Stimulated activated CD4-positive, alpha-beta T cell treated with anti-CD3 and anti-CD28 coated beads, Interleukin-1b, Interleukin-23, amount 100 ng/mL, for 24 hours (primary cell): ENCODE measurements at places on chromosomes 4 and X.
A peak's percentile ranks its signal among the peaks of the same experiment; 100 is the strongest.

- DNase-seq = no peak
Measured at GRCh38 chr4:8473198-8473919, 32.8 kb downstream of the TRMT44 start.

DNA sequence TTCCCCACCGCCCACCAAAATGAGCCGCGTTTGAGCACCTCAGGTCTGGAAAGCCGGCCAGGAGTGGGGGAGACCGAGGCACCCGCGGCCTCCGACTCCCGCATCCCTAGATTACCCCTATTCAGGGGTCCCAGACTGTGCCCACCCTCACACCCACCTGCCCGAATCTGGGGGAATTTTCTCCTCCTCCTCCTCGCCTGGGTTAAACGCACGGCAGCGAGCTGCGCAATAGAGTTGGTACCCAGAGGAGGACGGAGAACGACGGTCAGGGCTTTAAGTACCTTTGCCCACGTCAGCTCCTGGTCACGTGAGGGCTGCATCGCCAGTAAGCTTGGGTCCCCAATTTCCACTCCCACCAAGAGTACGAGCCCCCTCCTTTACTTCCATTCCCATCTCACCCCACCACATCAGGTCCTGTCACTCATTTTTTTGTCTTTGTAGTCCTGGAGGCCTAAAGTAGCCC, at the start of gene ARMCX2:
ARMCX2 (minus strand) TSS at position 250 of the 463 bp plus-strand sequence. CDS start 2,262 bp downstream, outside the sequence.
- no peak for DNase-seq

- no peak for DNase-seq
Measured at GRCh38 chr4:102541697-102542096, 40.5 kb downstream of the NFKB1 start.

DNA sequence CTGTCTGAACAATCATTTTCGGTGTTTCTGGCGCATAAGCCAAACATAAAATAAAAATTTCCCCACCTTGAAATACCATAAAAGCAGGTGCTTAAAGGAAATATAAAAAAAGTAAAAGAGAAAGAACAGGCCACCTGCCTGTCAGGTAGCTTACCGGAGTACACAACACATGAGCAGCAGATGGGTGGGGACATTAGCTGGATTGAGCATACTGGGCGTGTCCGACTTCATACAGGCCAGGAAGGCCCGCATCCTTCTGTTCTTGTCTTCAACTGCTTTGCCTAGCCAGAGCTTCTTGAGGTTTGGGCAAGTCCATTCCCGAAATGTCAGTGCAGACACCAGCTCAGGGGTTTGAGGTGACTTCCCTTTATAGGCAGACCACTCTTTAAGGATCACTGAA, 66.7 kb downstream of the FAM120C start:
- DNase-seq = no peak

DNA sequence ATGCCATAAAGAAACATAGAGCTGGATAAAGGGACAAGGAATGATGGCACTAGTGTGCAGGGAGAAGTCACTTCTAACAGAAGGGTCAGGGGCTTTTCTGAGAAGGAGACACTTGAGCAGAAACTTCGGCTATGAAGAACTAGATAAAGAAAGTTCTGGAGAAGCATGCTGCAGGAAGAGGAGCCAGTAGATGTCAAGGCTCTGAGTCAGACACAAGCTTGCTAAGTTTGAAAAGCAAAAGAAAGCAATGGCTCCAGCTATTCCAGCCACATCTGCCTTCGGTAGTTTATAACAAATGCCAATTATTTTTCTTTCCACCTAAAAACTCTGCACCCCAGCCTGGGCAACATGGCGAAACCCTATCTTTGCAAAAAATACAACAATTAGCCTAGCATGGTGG, 7.5 kb downstream of the NUDT6 start:
- no peak for DNase-seq

DNA sequence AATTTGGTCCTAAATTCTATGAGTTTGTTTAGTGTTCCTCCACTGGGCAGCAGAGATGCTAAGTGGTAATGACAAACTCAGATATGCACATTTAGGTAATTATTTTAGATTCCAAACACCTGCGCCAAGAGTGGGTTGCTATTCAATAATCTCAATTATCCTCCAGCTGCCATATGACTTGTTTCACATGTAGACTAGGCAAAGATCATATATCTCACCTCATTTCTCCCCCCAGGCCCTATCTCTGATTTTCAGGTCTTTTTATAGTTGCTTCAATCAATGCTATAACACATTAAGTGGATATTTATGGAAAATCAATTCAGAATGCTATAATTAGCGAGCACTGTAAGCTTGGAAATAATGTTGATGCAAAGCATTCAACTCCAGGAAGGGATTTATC, 217.6 kb downstream of the KCTD8 start:
- DNase-seq = no peak

GRCh38 chrX:14095702-14096101, 66.0 kb upstream of the GEMIN8 start:
- peak; percentile 5 for DNase-seq

GRCh38 chr4:40987151-40987550, 227.2 kb downstream of the APBB2 start:
- no peak for DNase-seq

GRCh38 chr4:184784628-184785257, 41.0 kb downstream of the ACSL1 start:
- DNase-seq = no peak

DNA sequence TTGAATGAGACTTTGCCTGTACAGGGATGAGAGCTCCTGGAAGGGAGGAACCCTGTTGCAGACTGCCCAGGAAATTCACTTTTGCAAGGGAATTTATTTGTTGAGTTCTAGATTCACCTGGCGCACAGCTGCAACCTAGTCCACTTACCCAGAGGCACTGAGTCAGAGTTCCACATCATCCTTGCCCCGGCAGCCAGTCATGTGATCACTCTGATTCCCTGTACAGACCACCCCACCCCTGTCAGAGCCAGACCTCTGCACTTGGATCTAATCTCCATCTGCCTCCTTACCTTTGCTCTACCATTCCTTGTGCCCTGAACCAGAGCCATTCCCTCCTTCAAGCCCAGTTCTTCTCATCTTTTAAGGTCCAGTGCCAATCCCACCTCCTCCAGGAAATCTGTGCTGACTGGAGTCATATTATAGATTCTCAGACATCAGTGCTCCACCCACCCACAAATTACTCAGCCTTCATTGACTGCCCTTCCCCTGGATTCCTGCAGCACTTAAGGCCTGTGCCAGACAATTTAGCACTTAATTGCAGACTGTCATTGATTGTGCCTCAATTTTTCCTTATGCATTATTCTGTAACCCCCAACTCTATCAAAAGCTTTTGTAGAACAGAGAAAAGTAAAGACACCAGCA, 84.1 kb upstream of the MAGEA4 start:
- DNase-seq = no peak

GRCh38 chr4:54099748-54100574, at the start of gene GSX2:
Gene GSX2 (plus strand): TSS chr4:54100163. CDS start chr4:54100345, 182 bp downstream.
- no peak for DNase-seq

DNA sequence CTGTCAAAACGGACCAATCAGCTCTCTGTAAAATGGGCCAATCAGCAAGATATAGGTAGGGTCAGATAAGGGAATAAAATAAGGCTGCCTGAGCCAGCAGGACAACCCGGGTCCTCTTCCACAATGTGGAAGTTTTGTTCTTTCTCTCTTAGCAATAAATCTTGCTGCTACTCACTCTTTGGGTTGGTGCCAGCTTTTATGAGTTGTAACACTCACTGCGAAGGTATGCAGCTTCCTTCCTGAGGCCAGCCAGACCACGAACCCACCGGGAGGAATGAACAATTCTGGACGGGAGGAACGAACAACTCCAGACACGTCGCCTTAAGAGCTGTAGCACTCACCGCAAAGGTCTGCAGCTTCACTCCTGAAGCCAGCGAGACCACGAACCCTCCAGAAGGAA, 287.8 kb downstream of the RAPGEF2 start:
- DNase-seq = no peak

GRCh38 chr4:146333187-146333894, 119.0 kb downstream of the REELD1 start:
- DNase-seq = no peak

DNA sequence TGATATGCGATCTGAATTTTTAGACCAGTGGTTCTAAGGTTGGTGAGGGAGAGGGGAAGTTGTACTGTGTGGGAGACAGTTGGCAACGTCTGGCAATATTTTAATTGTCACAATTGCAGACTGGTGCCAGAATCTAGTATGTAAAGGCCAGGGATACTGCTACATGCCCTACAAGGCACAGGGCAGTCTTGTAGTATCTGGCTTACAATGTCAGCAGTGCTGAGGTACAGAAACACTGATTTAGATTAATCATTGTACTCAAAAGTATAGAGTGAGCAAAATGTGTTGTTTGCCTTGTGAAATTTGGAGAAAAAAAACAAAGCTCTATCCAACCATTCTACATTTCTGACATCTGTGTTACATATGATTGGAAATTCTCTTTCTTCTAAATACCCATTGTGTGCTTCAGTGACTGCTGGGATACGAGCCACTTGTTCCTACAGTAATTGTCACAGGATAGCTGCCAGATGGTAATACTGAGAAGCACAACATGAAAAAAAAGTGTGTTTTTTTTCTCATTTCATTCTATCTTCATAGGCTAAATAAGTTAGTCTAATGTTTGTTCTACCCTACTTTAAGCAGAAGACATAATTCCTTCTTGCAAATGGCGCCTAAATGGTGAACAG, 526.7 kb upstream of the AGA start:
- DNase-seq = no peak

DNA sequence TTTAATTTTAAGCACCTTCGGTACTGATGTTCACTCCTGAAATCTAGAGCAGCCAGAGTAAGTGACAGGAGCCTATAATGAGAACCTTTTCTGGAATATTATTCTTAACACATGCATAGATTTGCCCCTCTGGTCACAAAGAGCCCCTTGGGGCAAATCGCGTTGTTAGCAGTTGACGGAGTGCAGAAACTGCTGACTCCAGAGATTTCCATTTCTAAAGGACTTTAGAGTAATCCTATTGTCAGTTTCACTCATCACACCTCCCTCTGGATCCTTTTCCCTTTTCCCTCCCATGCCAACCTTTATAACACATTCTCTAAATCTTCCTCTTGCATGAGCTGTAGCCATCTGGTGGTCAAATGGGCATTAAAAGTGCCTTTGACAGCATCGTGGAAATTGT, 264.9 kb upstream of the PRPS2 start:
- DNase-seq = no peak

- no peak for DNase-seq
Measured at GRCh38 chr4:43325220-43325967, 432.9 kb downstream of the GRXCR1 start.

DNA sequence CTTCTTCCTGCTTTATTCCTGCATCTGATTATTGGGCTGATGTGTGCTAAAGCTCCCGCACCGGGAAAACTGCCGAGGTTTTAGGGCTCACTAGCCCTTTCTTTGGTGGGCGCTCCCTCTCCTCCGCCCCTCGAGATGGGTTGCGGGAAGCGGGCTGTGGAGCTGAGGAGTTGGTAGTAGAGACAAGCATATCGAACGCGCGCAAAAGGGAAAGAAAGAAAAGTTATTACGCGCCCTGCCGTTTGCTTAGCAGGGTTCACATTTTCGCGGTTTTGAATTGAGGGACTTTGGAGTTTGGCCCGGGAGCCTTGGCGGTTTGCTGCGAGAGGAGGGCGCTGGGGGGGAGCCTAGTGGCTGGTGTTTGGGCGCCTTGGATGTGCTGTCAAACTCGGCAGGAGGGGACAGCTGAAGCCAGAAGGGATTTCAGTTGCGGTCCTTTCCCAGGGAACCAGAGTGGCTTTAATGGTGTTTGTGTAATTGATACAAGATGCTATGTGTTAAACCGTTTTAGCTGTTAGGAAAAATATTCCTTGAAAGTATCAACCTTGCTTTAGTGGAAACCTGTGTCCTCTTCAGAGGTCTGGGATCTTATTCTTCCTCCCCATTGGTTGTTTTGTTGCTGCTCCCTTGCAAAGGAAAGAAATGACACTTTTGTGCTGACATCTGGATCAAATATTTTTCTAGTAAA, 1.1 kb downstream of the GAB1 start:
- DNase-seq = no peak

DNA sequence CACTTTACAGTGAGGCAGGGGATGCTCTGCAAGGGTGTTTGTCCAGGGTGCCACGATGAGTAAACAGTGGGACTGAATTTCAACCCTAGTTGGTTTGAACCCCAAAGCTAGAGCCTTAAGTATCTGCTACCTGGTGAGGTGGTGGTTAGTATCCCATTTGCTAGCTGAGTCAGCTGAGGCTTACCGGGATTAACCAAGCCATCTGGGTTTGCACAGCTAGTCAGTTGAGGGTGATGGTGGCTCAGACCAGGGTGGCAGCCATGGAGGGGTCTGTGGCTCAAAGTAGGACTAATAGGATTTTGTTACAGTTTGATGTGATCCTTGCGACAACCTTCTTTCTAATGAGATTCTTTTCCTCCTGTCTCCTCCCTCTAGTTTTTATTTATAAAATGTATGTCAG, 1.9 kb downstream of the EVC start:
- DNase-seq = no peak

DNA sequence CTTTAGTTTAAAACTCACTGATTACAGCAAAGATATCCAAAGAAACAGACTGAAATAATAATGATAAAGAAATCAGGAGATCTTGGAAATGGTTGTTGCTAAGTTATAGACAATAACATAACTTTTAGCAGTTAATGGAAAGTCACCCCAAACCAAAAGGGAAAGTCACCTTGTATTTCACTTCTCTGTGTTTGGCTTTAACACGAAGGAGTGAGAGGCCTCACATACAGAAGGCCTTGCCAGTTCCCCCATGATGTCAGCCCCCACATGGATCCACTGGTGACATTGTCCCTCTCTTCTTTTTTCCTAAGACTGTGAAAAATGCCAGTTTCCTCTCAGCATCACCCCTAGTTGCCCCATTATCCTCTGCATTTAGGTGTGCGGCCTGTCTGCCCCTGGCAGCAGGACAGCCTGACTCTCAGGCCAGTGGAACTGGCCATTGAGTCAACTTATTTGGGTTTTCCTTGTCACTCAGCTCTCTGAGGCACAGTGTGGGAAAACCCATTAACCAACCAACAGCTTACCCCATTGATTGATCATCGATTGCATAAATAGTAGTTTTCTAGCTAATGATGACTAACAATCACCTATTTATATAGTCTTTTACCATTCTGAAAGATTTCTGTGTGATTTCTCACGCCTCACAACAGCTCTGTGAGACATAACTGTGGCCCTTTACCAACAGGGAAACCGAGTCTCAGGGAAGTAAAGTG, 308.1 kb downstream of the PTTG2 start:
- DNase-seq = no peak

- DNase-seq = no peak
Measured at GRCh38 chr4:11470438-11471045, 41.8 kb upstream of the HS3ST1 start.

DNA sequence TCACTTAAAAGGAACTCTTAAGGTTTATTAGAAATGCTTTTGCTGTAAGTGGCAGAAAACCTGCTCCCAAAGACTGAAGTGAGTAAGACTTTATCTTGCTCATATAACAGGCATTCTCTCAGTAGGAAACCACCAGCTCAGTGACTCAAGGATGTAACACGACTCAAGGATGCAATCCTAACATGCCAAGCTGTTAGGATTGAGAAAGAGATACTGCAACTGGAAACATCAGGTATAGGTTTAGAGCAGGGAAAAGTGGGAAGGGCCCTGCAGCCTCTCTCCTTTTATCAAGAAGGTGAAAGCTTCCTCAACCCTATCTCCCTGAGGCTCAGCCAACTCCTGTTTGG, 11.9 kb upstream of the SLC9A7 start:
- no peak for DNase-seq
